ENCODE measurements at places on chromosomes 11 and 22. TPM values are rescaled to one million over a fixed set of nuclear protein-coding genes. Genes with fewer than 3 reads are reported as not detected.

The APOL5 gene
- not detected for total RNA-seq

The WT1 gene
- total RNA-seq = 2.4 TPM

The CABP4 gene
- 1.6 TPM for total RNA-seq

The KCNJ4 gene
- total RNA-seq = 0.27 TPM

The SHISA8 gene
- under 0.01 TPM for total RNA-seq

The DDTL gene
- total RNA-seq = 4.0 TPM

The DUSP8 gene
- 1.1 TPM for total RNA-seq

The CARD16 gene
- 5.9 TPM for total RNA-seq

The KRTAP5-7 gene
- 0.27 TPM for total RNA-seq

The MOGAT2 gene
- under 0.01 TPM for total RNA-seq

The GAB4 gene
- total RNA-seq = 0.81 TPM

The TEX12 gene
- total RNA-seq = not detected

The MRE11 gene
- 8.1 TPM for total RNA-seq

The P2RY2 gene
- 2.2 TPM for total RNA-seq

The HBG2 gene
- 0.27 TPM for total RNA-seq

The TBX1 gene
- not detected for total RNA-seq

The RIMBP3C gene
- total RNA-seq = 5.9 TPM

The SLC25A1 gene
- total RNA-seq = 71.9 TPM

The PATE2 gene
- not detected for total RNA-seq

The OR8G1 gene
- under 0.01 TPM for total RNA-seq

The DSCAML1 gene
- total RNA-seq = 0.27 TPM

The BCL2L13 gene
- total RNA-seq = 32.0 TPM

The SLC22A9 gene
- not detected for total RNA-seq

Data from hematopoietic multipotent progenitor cell (in vitro differentiated cells).